ENCODE measurements at places on chromosomes 2 and 18. TPM values are rescaled to one million over a fixed set of nuclear protein-coding genes. Genes with fewer than 3 reads are reported as not detected.

The DNAJC27 gene
- 5.2 TPM for total RNA-seq

The ALLC gene
- not detected for total RNA-seq

The MC4R gene
- not detected for total RNA-seq

The ASB18 gene
- not detected for total RNA-seq

The CHN1 gene
- total RNA-seq: 45.3 TPM

The CHRND gene
- total RNA-seq: not detected

The SPDYA gene
- total RNA-seq: 1.3 TPM

The NRP2 gene
- 117 TPM for total RNA-seq

The UGT1A6 gene
- not detected for total RNA-seq

The SATB2 gene
- 15.1 TPM for total RNA-seq

The KIF1A gene
- total RNA-seq: not detected

The TMEM185B gene
- 36.3 TPM for total RNA-seq

The THUMPD2 gene
- 10.8 TPM for total RNA-seq

The TCF23 gene
- total RNA-seq: not detected

DNA sequence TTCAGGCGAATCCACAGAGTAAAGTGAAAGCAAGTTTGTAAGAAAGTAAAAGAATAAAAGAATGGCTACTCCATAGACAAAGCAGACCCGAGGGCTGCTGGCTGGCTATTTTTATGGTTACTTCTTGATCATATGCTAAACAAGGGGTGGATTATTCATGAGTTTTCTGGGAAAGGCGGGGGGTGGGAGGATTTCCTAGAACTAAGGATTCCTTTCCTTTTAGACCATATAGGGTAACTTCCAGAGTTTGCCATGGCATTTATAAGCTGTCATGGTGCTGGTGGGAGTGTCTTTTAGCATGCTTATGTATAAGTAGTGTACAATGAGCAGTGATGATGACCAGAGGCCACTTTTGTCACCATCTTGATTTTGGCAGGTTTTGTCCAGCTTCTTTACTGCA is 59.8 kb downstream of the SLC4A3 start:
- DNase-seq: peak; percentile 72

DNA sequence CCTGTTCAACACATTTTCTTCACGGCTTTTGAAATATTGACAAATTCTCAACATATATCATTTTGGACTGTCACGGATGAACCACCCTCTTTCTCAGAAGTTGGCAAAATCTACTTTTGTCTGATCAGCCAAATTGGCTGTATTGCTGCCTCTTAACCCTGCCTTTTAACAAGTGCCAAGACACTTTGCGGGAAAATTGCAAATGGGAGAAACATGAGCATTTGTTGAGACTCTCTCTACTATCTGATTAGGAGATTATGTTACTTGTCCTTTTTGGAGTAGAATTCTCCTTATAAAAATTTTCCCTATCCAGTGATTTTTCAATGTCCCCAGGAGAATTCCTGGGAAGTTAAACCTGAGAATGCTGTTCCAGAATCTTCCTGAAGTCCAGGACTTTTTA is 256.2 kb upstream of the ZSWIM2 start:
- DNase-seq: no peak

DNA sequence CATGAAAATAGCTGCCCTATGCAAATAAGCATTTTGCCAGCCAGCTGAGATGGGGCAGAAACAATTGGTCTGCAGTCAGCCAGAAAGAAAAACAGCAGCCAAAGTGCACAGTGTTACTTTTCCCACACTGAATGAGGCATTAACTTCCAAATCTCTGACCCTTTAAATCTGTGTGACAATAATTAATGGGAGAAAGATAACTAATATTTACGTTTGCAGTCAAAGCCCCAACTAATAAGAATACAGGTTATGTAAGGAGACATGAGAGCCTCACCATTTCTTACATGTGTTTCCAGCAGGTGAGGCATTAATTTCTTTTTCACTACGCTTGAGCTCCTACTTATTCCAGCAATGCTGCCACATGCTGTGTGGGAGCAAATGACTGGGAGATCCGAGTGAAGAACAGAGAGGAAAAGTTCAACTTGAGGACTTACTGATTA is 339.0 kb downstream of the SATB2 start:
- DNase-seq: no peak

DNA sequence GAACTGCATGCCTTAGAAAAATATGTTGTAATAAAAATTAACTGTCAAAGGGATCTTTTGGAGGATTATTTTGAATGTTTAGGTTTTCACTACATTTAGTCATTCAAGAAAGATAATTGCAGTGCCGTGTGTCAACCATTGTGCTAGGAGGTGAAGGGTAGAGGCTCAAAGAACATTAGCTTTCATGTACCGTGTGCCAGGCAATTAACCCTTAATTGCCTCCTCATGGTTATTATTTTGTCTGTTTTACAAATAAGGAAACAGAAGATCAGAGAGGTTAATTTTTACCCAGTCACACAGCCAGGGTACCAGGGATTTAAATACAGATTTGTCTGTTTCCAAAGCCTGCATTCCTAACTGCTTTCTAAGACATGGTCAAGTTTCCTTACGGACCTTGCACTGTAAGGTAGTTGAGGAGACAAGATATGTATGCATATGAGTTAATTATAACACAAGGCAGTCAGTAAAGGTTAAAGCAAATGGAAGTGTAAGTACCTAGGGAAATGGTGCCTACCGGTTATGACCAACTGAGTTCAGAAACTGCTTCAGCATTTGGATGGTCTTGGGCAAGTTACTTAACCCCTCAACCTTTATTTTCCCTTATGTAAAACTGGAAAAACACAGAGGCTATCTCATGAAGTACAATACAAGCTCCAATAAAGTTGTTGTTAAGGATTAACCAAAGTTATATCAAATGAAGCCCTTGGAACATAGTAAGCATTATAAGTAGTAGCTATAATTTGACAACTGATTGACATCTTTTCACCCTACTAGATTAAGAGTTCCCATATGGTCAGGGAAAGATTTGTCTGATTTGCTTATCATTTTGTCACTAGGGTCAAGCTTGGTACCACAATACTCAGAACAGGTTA is 434.9 kb downstream of the MBD2 start:
- no peak for DNase-seq

DNA sequence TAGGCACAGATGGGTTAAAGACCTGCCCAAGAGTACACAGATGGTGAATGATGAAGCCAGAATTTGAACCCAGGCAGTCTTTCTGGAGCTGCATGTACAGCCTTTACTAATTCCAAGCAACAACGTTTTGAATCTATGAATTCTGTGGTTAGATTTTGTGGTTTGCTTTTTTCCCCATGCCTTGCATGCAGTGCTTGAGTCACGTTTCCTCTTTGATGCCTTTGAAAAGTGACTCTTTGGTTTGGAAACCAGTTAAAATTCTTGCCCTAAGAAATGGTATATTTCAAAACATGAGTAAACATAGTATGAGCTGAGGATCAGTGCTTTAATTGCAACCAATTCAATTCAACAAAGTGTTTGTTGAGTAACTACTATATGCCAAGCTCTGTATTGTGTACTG is 48.2 kb upstream of the PPM1B start:
- DNase-seq: peak; percentile 90

- no peak for DNase-seq
These were observed 175.6 kb downstream of the TDRD15 start for GRCh38 chr2:21299411-21299810.

GRCh38 chr2:24439280-24439970 is 51.6 kb upstream of the NCOA1 start:
- DNase-seq: no peak

- peak; percentile 72 for DNase-seq
These were observed 3.2 kb downstream of the PIGN start for GRCh38 chr18:62183578-62184195.

GRCh38 chr2:119629323-119629825 is 49.6 kb upstream of the TMEM177 start:
- no peak for DNase-seq

- DNase-seq: no peak
These were observed 216.5 kb downstream of the GPD2 start for GRCh38 chr2:156652691-156653090.

DNA sequence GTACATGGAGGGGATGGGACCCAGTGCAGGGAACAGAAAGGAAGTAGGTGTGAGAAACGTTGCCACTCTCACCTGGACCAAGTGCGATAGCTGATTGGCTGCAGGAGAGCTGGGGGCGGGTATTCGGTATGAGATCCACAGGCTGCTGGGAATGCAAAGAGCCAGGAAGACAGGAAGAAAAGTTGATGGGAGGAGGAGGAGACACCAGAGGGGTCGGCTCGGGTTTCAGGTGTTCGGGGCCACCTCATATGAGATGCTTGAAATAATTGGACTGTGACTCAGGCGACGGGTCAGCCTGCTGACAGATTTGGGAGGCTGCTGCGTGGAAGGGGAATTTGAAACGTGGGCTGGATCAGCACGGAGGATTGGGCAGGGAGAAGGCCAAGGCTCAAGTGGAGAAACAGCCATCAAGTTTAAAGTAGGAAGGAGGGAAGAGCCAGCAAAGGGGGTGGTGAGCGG is 65.1 kb downstream of the MRPS9 start:
- peak; percentile 16 for DNase-seq

DNA sequence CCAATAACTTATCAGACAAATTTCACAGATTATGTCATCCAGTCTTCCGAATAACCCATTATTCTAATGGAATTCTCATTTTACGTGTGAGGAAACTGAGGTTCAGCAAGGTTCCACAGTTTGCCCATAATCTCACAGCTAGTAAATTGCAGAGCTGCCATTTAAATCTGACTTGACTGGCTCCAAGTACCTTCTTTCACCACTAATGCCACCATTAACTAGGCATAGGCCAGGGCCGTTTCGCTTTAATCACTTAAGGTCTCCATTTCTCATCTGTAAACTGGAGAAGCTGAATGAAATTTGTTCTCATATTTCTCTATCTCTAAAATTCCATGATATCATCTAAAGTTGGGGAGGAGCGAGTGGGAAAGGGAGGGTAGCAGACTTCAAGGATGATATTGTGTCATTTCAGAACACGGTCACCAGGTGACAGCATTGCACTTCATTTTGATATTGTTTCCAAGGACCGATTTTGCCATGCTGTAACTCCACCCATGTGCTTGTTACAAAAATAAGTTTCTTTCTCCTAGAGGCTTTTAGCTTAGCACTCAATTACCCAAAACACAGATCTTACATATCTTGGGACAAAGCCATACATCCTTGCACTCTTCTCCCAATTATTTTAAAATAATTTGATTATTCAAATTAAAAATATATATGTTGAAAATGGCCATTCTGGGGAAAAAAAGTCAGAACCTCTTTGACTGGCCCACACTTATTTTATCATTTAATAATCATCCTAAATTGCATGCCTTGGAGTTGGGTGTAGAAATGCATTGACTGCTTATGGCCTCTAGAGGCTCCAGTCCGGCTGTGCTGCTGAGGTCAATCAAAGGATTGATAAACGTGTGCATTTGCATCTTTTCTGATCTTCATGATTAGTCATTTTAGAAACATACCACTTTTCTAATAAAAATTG is 123.8 kb downstream of the AKAIN1 start:
- peak; percentile 12 for DNase-seq

DNA sequence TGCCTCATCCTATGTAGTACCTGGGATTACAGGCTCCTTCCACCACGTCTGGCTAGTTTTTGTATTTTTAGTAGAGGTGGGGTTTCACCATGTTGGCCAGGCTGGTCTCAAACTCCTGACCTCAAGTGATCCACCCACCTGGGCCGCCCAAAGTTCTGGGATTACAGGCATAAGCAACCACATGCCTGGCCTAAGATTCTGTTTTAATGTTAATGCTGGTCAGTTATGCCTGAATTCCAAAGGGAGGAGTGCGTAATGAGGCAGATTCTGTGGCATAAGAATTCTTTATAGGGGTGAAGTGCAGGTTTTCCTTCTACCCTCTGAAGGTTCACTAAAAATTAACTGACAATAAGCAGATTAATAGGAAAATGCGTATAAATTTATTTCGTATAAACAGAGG is 1343.8 kb upstream of the LRRTM1 start:
- no peak for DNase-seq

- no peak for DNase-seq
These were observed 446.0 kb upstream of the MEX3C start for GRCh38 chr18:51643483-51643882.

- DNase-seq: no peak
These were observed 2.4 kb upstream of the CLEC4F start for GRCh38 chr2:70822843-70823242.

DNA sequence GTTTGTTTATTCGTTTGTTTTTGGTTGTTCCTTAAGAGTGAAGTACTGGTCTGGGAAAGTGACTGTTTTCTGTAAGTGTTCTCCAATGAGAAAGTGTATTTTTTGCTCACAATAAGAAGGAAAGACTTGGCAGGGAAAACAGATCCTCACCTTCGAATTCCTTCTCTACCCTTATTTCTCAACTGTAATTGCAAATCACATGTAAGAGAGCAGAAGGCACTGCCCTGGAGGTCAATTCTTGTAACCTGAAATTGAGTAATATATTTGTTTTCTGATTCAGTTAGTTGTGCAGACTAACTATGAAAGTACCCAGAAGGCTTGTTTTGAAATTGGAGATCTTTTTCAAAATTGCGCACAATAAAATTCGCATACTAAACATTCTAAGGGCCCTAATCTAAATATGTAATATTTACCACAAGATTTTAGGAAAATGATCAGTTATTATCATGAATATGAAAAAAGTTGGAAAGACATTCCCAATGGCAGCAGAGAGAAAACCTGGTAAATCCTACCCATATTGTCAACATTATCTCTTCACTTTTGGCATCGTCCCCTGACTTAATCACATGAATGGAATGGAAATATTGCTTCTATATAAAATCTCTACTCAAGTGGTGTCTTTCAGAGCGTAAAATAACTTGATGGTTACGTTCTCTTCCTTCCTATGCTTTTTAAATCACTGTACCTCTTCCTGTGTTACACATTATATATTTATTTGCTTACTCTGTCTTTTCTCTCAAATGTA is 24.1 kb downstream of the TFPI start:
- peak; percentile 57 for DNase-seq

DNA sequence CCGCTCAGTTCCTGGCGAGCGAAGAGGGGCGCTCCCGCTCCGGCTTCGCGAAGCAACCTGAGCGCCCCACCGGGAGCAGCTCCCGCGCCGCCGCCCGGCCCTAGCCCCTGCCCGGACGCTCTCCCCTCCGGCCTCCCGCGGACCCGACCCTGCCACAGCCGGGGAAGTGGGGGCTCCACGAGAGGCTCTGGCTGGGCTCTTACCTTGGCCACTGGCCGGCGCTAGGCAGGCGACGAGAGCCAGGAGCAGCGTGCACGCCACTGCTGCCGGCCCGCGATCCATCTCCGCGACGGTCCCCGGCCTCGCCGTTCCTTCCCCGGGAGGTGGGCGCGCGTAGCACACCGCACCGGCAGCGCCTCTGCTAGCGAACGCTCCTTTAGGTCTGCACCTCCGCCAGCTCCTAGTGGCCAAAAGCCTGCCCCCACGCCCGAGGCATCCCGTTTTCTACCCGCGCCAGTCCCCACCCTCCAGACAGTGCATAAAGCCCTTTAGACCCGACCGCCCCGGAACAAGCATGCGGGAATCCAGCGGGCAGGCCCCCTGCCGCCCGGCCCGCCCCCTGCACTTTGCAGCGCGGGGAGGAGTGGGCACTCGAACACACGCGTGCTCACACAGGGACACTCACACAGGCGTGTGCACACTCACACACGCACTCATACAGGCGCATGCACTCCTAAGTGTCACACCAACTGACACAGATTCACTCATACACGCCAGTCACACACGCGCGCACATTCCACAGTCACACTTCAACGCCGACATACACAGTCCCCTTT is at the start of gene LRP2:
TSS of gene LRP2 (minus strand) at position 417 of the 776 bp plus-strand sequence. CDS start at position 282, 135 bp downstream.
- DNase-seq: no peak

- no peak for DNase-seq
These were observed 151.2 kb upstream of the HS6ST1 start for GRCh38 chr2:128469875-128470274.

GRCh38 chr2:171136024-171136423 is 24.7 kb downstream of the TLK1 start:
- DNase-seq: no peak

Data from fibroblast of villous mesenchyme (primary cell).